Aorta (tissue), 5 donors: ENCODE measurements at places on chromosomes 4 and X.
A peak's percentile ranks its signal among the peaks of the same experiment; 100 is the strongest.

- no peak for DNase-seq
- H3K4me3 ChIP-seq = no peak overlapping the region
- no peaks in the 10 kb centered on the region for H3K4me1 ChIP-seq
Observed at GRCh38 chrX:21764008-21764407, 6.1 kb upstream of the SMPX start.

DNA sequence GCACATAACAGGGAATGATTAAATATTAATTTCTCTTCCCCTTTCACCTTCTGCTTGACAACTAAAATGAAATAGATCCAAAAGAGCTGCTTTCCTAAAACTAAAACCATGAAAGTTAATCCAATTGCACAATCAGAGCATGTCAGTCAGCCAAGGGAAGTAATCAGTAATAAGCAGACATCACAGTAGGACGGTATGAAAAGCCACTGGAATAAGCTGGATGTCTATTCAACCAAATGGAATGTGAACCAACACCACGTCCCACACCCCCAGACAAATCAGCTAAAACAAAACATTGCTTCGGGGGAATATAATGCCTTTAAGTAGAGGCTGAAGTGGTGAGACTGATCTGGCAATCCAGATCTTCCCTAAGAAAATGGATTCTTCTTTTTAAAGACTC, 859.4 kb upstream of the FTHL17 start:
- DNase-seq = no peak
- no peaks in the 10 kb centered on the region for H3K27me3 ChIP-seq
- H3K36me3 ChIP-seq = no peaks in the 10 kb centered on the region
- no peak overlapping the region for H3K27ac ChIP-seq
- no peaks in the 10 kb centered on the region for H3K4me1 ChIP-seq

DNA sequence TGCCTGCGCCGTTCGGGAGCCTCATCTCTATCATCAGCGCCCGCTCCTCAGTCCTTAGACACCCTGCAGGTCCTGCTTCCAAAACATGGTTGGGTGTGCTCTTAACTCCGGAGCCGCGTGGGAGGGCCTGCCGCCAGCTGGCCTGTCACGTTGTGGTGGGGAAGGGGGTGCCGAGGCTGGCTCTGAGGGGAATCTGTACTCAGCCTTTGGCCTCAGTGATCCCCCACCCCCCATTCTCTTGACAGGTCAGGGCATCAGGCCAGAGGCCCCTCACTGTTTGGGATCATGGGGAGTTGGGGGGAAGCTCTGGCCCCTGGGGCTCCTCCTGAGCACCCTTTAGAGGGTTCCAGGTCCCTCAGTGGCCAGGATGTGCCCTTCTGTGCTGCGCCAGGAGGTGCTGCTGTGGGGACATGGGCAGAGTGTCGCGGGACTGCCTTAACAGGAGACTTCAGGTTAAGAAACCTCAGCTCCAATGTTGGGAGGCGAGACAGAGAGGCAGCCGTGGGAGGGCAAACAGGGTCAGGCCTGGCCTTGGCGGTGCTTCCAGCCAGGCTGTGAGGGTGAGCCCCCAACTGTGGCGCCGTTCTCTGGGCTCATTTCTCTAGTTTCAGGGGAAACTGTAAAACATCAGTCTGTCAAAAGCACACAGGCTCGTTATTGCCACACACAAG, 33.5 kb downstream of the TRMT44 start:
- H3K36me3 ChIP-seq = no peaks in the 10 kb centered on the region
- H3K4me3 ChIP-seq = no peak overlapping the region
- H3K4me1 ChIP-seq = no peaks in the 10 kb centered on the region
- H3K27me3 ChIP-seq = no peaks in the 10 kb centered on the region
- no peak for DNase-seq

DNA sequence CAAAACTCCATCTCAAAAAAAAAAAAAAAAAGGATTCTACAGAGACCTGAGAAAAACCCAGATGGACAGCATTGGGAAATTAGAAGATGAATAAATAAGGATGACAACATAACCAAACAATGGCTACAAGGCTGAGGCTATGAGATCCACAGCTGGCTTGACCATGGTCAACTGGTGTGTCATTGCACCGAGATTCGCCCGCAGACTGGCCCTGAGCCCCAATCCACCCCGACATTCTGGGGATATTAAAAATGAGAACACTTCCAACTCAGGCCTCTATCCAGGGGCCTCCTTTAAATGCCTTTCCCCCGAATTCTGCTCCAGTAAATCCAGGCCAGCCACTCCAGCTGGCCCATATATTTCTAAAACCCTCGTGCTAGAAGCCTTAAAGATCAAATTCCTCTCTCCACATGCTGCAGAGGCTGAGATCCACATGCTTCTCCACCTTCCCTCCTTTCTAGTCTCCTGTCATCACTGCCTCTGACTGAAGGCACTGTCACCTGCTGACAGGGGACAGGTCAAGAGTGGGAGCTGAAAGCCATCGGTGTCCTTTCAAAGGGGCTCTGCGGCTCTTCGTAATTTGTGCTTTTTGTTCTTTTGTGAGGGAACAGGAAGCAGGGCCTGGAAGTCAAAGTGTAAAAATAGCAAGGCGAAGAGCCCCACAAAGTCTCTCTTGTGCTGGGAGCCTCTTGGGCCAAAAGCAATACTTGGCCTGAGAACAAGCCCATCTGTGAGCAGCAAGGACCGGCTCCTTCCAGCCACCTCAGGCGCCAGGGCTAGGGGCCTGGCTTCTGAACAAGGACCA, 203.7 kb downstream of the NSUN7 start:
- no peaks in the 10 kb centered on the region for H3K27me3 ChIP-seq
- peak overlapping the region; percentile 93 for H3K27ac ChIP-seq
- H3K4me1 ChIP-seq = peaks cover 4% of the 10 kb centered on the region
- H3K4me3 ChIP-seq = no peak overlapping the region

GRCh38 chr4:125796138-125796537, 481.4 kb downstream of the FAT4 start:
- no peaks in the 10 kb centered on the region for H3K27me3 ChIP-seq
- no peak overlapping the region for H3K4me3 ChIP-seq
- DNase-seq = no peak
- no peak overlapping the region for H3K27ac ChIP-seq
- H3K4me1 ChIP-seq = no peaks in the 10 kb centered on the region

- H3K27me3 ChIP-seq = no peaks in the 10 kb centered on the region
- DNase-seq = no peak
- peak overlapping the region; percentile 84 for H3K27ac ChIP-seq
- no peak overlapping the region for H3K4me3 ChIP-seq
Observed at GRCh38 chrX:72041871-72042851, 89.6 kb downstream of the RTL5 start.

- no peaks in the 10 kb centered on the region for H3K36me3 ChIP-seq
- no peak overlapping the region for H3K4me3 ChIP-seq
- DNase-seq = no peak
- H3K4me1 ChIP-seq = no peaks in the 10 kb centered on the region
Observed at GRCh38 chr4:120688791-120689190, 233.7 kb downstream of the PRDM5 start.

- no peaks in the 10 kb centered on the region for H3K36me3 ChIP-seq
- no peaks in the 10 kb centered on the region for H3K27me3 ChIP-seq
- H3K4me1 ChIP-seq = no peaks in the 10 kb centered on the region
Observed at GRCh38 chr4:43066415-43066814, 173.9 kb downstream of the GRXCR1 start.

DNA sequence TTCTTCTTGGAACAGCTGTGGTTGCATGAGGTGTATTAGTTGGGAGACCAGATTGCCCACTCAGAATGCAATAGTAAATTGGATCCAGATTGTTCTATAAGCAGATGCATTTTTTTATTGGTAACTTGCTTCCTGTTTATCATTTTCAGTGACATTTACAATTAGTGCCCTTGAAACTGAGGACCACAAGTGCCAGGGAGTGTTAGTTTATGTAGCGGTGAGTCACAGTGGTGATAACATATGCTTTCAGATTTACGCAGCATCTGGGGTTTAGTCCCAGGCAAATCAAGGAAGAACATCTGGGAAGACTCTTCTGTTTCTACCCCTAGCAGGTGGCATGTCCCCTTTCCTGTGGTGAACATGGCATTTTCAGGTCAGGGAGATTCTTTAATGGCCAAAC, 24.1 kb downstream of the FRMPD4 start:
- H3K27me3 ChIP-seq = no peaks in the 10 kb centered on the region
- no peak overlapping the region for H3K27ac ChIP-seq
- DNase-seq = no peak
- no peak overlapping the region for H3K4me3 ChIP-seq
- no peaks in the 10 kb centered on the region for H3K4me1 ChIP-seq

- no peaks in the 10 kb centered on the region for H3K27me3 ChIP-seq
- no peaks in the 10 kb centered on the region for H3K4me1 ChIP-seq
- no peak for DNase-seq
- H3K36me3 ChIP-seq = no peaks in the 10 kb centered on the region
Observed at GRCh38 chrX:2497961-2498780, 2.6 kb downstream of the DHRSX start.

- no peaks in the 10 kb centered on the region for H3K36me3 ChIP-seq
- no peak overlapping the region for H3K27ac ChIP-seq
- DNase-seq = no peak
- H3K27me3 ChIP-seq = no peaks in the 10 kb centered on the region
- H3K4me3 ChIP-seq = no peak overlapping the region
Observed at GRCh38 chrX:20529301-20529700, 262.6 kb upstream of the RPS6KA3 start.

- no peaks in the 10 kb centered on the region for H3K4me1 ChIP-seq
- DNase-seq = no peak
- no peaks in the 10 kb centered on the region for H3K27me3 ChIP-seq
Observed at GRCh38 chr4:40261231-40262076, 64.6 kb downstream of the RHOH start.

GRCh38 chr4:139619644-139620043, 46.0 kb upstream of the MGST2 start:
- H3K36me3 ChIP-seq = no peaks in the 10 kb centered on the region
- DNase-seq = no peak
- H3K27me3 ChIP-seq = no peaks in the 10 kb centered on the region
- H3K27ac ChIP-seq = no peak overlapping the region

DNA sequence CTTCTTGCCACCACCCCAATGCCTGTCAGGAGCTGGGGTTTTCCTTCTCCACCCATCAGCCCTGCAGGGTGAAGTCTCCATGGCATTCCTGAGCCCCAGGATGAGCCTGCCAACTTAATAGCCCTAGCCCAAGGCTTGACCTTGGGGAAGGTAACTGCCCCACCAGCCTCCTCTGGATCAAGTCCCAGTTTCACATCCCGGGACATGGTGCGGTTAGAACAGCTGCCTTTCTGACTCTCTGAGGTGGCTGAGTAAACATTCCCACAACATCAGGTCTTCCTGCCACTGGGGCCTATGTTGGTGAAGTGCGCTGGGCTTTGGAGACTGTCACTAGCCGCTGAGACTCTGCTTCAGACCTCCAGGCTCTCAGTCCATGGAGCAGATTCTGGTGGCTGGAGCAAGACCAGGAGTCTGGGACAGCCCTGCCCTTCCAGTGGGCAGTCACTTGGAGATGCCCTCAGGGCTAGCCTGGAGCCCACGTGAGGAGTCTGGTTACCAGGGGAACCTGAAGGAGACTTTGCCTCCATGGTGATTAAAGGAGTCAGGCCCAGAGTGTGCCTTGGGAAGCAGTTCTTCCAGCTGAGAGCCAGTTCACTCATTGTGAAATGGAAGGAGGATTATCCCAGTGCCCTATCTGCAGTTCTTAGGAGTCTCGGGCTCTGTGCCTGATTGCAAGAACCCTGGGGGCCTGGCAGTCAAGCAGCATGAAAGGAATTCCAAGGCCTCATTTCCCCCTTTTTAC, 56.8 kb downstream of the SMIM20 start:
- no peak overlapping the region for H3K27ac ChIP-seq
- H3K4me3 ChIP-seq = no peak overlapping the region
- H3K36me3 ChIP-seq = no peaks in the 10 kb centered on the region
- H3K27me3 ChIP-seq = no peaks in the 10 kb centered on the region
- H3K4me1 ChIP-seq = no peaks in the 10 kb centered on the region
- DNase-seq = no peak

- DNase-seq = no peak
- H3K27me3 ChIP-seq = no peaks in the 10 kb centered on the region
- H3K4me1 ChIP-seq = no peaks in the 10 kb centered on the region
- H3K4me3 ChIP-seq = no peak overlapping the region
Observed at GRCh38 chrX:39814391-39814790, 283.4 kb downstream of the BCOR start.

- H3K36me3 ChIP-seq = no peaks in the 10 kb centered on the region
- H3K27me3 ChIP-seq = no peaks in the 10 kb centered on the region
- H3K4me1 ChIP-seq = no peaks in the 10 kb centered on the region
- DNase-seq = no peak
- no peak overlapping the region for H3K4me3 ChIP-seq
- H3K27ac ChIP-seq = no peak overlapping the region
Observed at GRCh38 chr4:163143532-163143931, 23.2 kb downstream of the NAF1 start.

- peaks cover 6% of the 10 kb centered on the region for H3K36me3 ChIP-seq
- no peak overlapping the region for H3K4me3 ChIP-seq
- no peak for DNase-seq
- no peaks in the 10 kb centered on the region for H3K27me3 ChIP-seq
- no peaks in the 10 kb centered on the region for H3K4me1 ChIP-seq
Observed at GRCh38 chr4:48133669-48134068, 381 bp downstream of the TXK start.

DNA sequence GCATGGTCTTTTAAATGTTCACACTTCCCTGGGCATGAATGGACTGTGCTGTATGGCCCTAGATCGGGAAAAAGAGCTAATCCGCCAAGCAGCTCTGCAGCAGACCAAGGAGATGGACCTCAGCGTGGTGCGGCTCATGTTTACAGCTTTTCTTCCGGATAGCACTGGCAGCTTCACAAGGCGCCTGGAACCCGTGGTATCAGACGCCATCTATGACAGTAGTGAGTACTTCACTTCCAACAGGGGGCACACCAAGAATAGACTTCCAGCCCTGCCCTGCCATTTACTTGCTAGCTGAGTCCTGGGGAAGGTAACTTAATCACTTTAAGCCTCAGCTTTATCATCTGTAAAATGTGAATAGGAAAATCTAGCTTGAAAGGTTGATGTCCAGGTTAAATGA, 77.7 kb downstream of the NFKB1 start:
- H3K27me3 ChIP-seq = no peaks in the 10 kb centered on the region
- peaks cover 3% of the 10 kb centered on the region for H3K36me3 ChIP-seq

GRCh38 chr4:101103381-101104142, 243.8 kb downstream of the PPP3CA start:
- peaks cover 2% of the 10 kb centered on the region for H3K4me1 ChIP-seq
- no peak overlapping the region for H3K4me3 ChIP-seq
- no peaks in the 10 kb centered on the region for H3K27me3 ChIP-seq
- DNase-seq = no peak
